COLO829 (cell line): ENCODE measurements at places on chromosomes 3 and 15.

GRCh38 chr3:14689247-14689980 lies 14.5 kb downstream of the C3orf20 start:
- no peak for DNase-seq

DNA sequence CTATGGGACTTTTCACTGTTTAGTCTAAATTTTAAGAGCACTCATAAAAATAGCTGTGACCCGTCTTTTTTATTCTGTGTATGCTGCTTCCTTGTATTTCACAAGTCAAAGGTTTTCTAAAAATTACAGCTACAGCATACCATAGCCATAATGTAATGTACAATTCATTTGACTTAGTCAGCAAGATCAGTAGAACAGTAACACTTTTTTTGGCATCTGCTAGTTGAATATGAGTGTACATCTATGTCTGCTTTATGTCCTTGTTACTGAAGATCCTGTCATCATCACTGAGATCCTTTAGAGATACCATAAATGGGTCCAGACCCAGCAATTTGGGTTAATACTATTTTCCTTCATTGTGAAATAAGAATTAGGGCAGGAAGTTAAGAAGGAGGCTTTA lies 42.2 kb downstream of the CMSS1 start:
- peak; percentile 45 for DNase-seq

GRCh38 chr3:190375671-190376070 lies 12.3 kb upstream of the CLDN16 start:
- DNase-seq = no peak

DNA sequence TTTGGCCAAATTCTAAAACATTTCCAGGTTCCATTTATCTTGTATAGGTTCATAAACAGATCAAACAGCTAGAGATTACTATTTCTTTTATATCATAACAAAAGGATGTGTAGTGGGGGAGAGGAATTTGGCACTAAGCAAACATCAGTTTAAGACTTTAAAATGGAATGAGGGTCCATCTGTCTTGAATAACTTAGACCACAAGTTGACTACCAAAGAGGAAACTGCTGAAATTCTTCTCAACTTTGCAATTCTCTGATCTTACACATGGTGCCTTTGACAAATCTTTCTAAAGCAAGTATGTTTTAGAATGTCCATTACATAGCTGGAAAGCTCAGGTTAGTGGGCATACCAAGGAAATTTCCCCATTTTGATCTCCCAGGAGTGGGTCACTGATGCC lies 140.5 kb upstream of the ADAMTS9 start:
- no peak for DNase-seq

GRCh38 chr3:107870943-107871638 lies 219.7 kb downstream of the CD47 start:
- DNase-seq = no peak

- no peak for DNase-seq
These were observed 2.2 kb downstream of the KCTD6 start for GRCh38 chr3:58494107-58494506.

DNA sequence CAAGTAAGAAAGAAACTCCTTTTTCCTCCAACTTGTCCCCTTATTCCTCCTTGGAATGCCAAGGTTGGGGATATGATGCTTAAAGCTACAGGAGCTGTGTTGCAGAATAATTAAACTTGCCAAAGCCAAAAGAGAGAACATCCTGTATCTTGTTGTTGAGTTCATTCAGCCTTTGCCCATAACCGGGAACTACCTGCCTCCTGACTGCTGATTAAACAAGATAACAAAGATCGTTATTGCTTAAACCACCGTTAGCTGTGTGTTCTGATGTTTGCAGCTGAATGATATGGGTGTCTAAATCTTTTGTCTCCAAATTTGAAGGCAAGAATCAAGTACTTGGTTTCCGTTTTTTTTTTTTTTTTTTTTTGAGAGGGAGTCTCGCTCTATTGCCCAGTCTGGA lies 61.5 kb downstream of the DPPA2 start:
- DNase-seq = no peak

DNA sequence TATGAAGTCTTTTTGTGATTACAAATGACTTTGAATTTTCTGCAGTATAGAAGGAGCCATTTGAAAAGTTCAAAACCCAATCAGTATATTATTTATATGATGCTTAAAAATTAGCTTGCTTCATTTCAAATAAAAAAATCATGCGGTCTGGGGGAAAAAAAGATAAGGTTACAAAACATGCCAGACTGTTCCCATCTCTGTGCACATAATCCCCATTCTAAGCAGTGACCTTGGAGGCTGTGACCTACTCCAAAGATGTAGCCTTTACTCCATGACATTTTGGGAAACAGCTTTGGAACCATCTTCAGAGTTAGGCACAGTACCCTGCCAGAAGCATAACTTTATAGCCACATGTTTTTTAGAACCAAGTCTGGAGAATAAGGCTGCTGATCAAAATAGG lies 447.7 kb upstream of the WNT5A start:
- DNase-seq = no peak

DNA sequence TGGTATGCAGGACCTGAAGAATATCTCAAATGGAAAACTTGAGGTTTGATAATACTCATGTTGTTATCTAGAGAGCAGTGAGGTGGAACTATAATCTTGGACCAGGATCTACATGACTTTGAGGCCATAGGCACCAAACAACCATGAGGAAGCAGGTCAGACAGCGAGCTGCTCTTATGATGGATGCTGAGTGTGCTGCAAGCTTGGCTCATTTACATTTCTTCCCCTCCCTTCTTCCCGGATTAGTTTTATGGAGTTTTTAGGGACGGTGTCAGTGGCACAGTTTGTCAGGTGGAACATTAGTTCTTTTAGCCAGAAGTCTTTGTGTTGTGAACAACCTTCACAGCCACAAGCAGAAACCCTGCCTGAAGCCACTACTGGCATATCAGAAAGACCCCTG lies 8.0 kb upstream of the MYZAP start:
- no peak for DNase-seq

GRCh38 chr3:168524129-168524528 lies 428.4 kb upstream of the GOLIM4 start:
- DNase-seq = no peak

GRCh38 chr15:64842096-64842939 lies 603 bp downstream of the PLEKHO2 start:
- DNase-seq = no peak

GRCh38 chr3:34947834-34948233 lies 691.5 kb upstream of the ARPP21 start:
- no peak for DNase-seq

- DNase-seq = no peak
These were observed 19.3 kb downstream of the DUOX1 start for GRCh38 chr15:45149060-45149459.

DNA sequence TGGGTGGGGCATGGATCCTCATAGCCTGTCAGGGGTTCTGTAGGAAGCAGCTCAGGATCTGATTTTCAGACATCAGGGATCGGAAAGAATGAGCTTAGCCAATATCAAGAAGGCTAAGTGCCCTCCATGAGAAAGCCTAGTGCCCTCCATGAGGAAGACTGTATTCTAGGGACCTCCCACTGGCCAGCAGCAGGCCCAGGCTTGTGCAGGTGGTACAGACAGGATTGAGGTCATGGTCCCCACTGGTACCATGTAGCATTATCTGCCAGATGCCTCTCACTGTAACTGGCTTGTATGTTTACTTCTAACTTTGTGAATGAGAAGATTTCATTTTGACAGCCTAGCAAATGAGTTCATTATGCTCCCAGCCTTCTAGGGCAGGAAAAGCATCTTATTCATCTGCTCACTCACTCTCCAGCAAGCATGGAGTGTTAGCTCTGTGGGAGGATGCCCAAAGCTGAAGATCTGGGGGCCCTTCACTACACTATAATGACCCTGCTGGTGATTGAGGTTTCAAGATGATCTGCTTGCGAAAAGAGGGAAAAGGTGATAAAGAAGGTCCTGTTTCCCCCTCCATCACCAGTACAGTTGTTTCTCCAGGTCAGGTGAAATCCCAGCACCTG lies 7.5 kb downstream of the EPHB1 start:
- no peak for DNase-seq

- no peak for DNase-seq
These were observed 269.4 kb upstream of the SUCLG2 start for GRCh38 chr3:67923796-67924195.

DNA sequence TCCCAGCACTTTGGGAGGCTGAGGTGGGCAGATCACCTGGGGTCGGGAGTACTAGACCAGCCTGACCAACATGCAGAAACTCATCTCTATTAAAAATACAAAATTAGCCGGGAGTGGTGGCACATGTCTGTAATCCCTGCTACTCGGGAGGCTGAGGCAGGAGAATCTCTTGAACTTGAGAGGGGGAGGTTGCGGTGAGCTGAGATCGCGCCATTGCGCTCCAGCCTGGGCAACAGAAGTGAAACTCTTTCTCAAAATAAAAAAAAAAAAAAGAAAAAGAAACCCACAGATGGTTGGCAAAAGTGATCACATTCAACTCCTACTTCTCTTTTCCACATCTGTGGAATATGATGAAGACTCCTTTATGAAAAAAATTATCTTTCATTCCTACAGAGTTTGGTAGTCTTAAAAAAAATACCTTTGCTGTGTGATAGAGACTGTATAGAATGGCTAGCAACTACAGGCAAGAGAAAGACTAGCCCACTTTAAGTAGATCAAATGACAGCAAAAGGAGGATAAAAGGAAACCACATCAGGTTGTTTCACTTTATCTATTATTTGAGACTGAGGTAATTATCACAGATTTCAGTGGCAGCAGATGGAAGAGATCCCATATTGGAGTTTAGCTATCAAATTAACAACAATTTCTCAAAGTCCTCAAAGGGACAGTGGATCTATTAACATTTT lies 172.9 kb upstream of the TSPAN3 start:
- no peak for DNase-seq

GRCh38 chr15:75759416-75760130 lies 46.9 kb upstream of the CSPG4 start:
- no peak for DNase-seq

- DNase-seq = no peak
These were observed 21.7 kb downstream of the RPLP1 start for GRCh38 chr15:69474291-69474690.

GRCh38 chr3:25895443-25895842 lies 105.6 kb downstream of the OXSM start:
- DNase-seq = no peak

GRCh38 chr15:101326026-101326315 lies 30.9 kb upstream of the SNRPA1 start:
- no peak for DNase-seq

DNA sequence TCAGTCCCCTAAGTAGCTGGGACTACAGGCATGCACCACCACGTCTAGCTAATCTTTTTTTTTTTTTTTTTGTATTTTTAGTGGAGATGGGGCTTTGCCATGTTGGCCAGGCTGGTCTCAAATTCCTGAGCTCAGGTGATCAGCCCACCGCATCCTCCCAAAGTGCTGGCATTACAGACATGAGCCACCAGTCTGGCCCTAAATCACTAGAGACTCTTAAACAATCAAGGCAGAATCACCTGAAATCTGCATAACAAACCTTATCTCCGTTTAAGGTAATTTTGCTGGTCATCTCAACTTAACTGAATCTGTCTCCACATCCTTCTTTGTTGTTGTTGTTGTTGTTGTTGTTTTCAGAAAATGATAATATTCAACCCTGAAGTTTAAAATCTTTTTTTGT lies 5.6 kb upstream of the TRMT10C start:
- no peak for DNase-seq
